SK-MEL-5 (cell line): ENCODE measurements at places on chromosomes 1 and 21.

DNA sequence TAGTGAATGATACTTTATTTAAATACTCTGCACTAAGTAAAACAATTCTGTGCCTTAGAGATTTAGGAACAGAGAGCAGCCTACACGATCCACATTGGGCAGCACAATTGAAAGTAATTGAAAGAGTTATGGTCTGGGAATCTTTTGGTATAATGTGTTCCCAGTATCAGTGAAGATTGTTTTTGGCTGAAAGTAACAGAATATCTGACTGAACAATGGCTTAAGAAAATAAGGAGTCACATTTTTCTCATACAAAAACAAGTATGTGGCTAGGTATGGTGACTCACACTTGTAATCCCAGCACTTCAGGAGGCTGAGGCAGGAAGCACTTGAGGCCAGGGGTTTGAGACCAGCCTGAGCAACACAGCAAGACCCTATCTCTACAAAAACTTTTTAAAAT, 306.2 kb downstream of the NFIA start:
- DNase-seq: no peak

- DNase-seq: peak; percentile 94
Measured at GRCh38 chr1:167803358-167804207, 81.8 kb downstream of the MPZL1 start.

DNA sequence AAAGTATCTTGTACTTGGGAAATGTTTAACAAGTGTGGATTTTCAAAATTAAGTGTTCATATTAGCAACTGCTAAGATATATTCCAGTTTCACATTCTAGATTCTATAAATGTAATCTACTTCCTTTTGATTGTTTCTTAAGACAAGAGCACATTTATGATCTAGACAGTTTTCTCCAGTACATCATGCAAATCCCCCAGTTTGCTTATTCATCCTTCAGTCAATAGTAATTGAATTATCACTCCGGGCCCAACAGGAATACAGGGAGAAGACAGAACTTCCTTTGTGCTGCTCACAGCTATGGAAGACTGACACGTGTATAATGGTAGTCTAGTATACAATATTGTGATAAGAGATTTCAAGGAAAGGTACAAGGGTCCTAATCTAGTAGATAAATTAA, 14.5 kb downstream of the PLA2G4A start:
- DNase-seq: peak; percentile 52

DNA sequence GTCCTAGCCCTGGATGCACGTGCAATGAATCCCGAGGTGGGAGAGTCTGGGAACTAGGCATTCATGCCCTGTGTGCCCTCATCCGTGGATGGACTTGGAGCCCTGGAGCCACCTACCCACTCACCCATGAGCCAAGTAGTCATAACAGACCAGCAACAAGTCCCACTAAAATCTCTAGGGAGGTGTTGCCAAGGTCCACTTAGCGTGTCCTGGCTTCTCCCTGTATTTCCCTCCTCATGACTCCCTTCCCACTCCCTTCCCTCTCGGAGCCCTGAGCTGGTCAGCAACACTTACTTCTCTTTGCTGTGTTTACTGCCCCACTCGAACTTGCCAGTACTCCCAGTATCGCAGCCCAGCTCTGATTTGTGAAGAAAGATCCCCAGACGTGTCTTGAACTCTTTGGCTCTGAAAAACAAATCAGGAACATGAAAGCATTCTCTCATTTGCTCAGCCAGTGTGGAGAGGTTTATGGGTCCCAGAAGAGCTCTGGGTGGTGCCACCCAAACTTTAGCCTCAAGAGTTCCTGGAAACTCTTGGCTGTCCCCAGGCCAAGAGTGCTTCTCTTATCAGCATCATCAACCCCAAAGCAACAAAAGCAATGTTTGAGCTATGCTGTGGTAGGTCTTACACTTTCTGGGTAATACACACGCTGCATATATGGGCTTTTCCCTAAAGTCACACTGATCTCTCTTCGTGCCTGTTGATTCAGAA, 1.1 kb downstream of the RGS16 start:
- no peak for DNase-seq

- DNase-seq: no peak
Measured at GRCh38 chr1:64308866-64309265, 105.4 kb downstream of the UBE2U start.

DNA sequence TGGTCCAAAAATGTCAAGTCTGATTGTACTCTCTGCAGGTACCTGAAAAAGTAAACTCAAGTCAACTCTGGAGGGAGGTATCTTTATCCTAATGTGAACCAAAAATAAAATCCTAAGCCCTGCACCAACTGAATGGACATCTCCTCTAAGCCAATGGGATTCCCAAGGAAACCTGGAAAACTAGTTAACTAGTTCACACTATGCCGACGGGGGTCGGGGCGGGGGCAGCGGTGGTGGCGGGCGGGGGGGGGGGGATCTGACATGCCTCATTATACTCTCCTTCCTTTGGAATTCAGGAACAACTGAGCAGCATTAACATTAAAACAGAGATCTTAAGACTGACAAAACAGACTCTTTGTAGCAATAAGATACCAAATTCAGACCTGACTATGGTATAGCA, 452.6 kb upstream of the CAMK1G start:
- no peak for DNase-seq

- no peak for DNase-seq
Measured at GRCh38 chr1:33824971-33825370, 38.9 kb upstream of the HMGB4 start.

DNA sequence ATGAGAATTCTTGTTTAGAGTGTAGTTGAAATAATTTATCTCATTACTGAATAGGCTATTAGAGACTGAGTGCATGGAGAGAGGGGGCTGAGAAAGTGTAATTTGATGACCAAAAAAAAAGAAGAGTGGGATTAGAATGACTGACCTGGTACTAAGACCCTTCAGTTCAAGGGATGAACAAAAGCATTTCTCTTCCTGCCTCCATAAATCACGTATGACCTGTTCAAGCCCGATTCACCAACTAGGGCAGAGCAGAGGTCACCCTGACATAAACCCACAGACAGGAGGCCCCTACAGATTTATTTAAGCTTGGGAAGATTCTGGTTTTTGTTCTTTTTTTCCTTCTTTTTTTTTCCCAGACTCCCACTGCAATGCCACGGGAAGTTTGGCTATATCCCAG, 123.7 kb upstream of the COP1 start:
- no peak for DNase-seq

GRCh38 chr1:173056365-173056764, 5.6 kb upstream of the TNFSF18 start:
- DNase-seq: no peak

- no peak for DNase-seq
Measured at GRCh38 chr1:217895841-217896240, 264.7 kb downstream of the SPATA17 start.

DNA sequence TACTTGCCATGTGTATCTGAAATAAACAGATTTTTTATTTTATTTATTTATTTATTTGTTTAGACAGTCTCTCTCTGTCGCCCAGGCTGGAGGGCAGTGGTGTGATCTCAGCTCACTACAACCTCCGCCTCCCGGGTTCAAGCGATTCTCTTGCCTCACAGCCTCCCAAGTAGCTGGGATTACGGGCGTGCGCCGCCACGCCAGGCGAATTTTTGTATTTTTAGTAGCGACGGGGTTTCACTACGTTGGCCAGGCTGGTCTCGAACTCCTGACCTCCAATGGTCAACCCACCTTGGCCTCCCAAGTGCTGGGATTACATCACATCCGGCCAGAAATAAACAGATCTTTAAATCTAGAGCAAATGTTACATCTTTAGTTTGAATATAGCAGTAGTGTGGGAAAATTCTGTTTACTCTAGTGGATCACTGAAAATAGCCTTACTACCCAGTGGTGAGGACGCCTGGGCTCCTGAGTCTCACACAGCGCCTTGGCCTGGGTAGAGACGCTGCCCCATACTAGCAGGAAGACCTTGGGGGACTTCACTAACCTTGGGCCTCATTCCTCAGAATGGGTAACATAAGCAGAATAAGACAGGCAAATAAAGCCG, 709 bp downstream of the GART start:
- peak; percentile 26 for DNase-seq

- DNase-seq: peak; percentile 80
Measured at GRCh38 chr1:161792740-161793139, 26.6 kb downstream of the ATF6 start.

- DNase-seq: no peak
Measured at GRCh38 chr1:54569339-54569738, 21.3 kb downstream of the ACOT11 start.

DNA sequence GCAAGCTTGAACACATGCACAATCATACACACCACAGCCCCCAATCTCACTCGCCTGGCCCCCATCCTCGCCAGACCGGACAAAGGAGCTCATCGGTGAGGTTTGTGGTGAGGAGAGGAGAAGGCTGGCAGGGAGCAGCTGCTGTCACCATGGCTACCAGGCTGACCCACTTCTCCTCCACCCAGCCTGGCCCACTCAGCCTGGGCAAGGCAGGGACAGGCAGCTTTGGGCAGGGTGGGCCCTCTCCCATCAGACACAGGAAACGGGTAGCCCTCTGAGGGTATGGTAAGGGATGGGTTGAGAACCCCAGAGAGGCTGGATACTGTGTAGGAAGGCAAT, 15.9 kb downstream of the RIMS3 start:
- DNase-seq: no peak

- DNase-seq: no peak
Measured at GRCh38 chr1:196098000-196098399, 510.2 kb downstream of the KCNT2 start.
